ENCODE measurements at places on chromosomes 3 and 15.

- DNase-seq = no peak
Measured at GRCh38 chr3:127775398-127776109, 46.8 kb downstream of the MGLL start.

DNA sequence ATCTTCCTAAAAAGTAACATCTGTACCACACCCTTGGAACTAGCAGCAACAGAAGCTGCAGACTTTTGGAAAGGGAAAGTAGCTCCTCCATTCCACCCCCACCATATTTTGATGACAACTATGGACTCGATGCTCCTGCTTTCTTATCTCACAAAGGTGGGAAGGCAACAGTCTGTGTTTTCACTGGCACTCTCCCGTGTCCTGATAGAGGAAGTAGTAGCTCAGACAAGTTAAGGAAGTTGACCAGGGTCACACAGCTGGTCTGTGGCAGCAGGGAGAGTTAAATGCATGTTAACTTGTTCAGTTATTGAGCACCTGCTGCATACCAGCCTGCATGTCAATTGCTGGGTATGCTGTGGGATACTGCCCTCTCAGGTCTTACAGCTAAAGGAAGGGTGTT lies 33.1 kb downstream of the BHLHE40 start:
- no peak for DNase-seq

DNA sequence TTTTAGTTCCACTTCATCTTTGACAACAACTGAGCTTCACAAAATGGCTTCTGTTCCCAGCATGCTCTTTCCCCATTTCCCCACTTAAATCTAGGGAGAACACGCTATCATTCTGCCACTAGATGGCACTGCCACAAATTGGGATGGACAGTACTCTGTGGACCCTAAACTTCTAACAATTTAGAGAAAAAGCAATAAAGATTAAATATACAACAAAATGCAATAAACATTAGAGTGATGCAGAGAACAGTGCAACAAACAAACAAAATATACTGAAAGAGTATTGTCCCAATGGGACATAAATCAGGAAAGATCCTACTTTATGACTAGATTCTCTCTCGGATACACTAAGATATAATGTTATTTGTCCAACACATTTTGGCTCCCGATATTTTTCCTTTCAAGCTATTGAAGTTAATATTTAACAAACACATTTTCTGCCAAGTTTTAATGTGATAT lies 169.7 kb upstream of the TMCO5A start:
- DNase-seq = no peak

DNA sequence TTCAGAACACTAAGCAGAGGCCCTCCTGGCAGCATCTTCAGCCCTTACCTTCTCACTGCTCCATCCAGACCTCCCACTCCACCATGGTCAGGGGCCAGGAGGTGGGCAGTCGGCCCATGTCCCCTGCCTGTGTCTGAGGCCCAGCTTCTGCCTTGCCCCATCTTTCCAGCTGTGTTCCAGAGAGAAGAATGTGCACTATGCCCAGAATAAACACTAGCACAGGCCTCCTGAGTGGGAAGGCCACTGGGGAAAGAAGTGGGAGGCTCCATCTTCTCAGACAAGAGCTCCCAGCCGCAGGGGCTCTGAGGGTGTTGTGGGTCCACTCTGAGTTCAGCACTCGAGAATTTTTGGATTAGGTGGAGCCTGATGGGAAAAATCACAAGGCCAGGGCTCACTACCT lies 44.5 kb downstream of the ADCY5 start:
- DNase-seq = no peak

- no peak for DNase-seq
Measured at GRCh38 chr3:16192176-16192811, 17.8 kb downstream of the GALNT15 start.

DNA sequence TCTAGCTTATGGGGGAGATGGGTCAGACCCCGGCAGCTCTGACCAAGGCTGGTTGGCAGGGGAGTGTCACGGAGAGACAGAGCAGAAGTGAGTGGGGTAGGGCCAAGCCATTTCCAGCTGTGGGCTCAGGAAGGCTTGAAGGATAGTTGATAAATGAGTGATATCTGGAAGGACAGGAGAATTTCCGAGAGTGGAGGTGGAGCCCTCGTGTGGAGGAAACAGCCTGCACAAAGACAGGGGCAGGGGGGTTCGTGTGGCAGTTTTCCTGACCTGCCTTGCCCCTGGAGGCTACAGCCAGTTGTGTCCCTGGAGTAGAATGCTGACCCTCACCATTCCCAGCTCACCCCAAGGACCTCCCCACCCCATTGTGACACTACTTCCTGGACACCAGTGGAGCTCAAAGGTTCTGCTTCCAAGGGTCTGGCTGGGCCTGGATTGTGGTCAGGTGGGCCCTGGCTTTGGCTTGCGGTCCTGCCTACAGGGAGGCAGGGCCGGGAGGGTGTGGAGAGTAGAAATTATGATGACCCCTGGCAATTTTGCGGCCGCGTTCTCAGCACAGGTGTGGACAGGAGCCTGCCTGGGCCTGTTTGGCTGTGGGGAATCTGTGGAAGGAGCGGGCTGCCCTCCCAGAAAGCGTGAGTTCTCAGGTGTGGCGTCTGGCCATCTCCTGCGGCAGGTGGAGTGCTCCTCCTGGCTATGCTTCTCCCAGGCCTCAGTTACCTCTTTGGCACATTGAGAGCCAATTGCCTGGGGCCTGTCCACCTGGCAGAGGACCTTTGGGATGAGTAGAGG lies at the start of gene SLC22A14:
Gene SLC22A14, plus strand, starts transcription at position 400 of the 792 bp plus-strand sequence. CDS start 23,733 bp downstream, outside the sequence.
- no peak for DNase-seq

DNA sequence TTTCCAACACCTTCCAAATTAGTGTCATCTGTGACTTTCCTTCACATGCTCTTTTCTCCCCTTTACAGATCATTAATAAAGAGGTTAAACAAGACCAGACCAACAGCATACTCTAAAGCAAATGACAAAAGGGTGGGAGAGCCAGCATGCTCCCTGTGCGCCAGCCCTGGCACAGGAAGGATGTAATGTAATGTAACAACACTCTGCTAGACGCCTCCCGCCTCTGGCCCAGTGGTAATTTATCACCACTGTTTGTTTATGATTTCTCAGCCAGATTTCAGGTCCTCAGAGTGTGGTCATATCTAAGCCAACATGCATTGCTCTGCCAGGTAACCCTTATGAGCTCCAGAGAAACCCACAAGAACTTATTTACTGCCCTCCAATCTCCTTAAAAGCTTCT lies 189.5 kb upstream of the WNT5A start:
- DNase-seq = no peak

DNA sequence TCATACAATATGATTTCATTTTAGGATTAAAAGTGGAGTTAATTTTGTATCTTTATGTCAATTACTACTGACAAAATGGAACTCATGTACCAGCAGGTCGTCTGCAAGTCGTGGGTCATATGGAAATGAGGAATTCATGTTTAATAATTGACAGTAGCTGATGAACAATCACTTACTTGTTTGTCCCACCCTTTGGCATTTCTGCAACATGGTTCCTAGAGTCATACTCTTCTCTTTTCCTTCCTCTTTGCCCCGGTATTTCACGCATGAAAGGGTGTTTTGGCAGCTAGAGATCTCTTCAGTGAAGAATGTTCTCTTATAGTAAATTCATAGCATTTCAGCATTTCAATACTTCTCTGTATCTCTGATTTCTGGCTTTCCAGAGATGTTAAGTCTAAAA lies 133.3 kb upstream of the SLC24A5 start:
- no peak for DNase-seq

All from activated effector memory CD4-positive, alpha-beta T cell treated with Interleukin-2 at 50 U/mL for 16 hours (primary cell).